Progenitor cell of endocrine pancreas (in vitro differentiated cells): ENCODE measurements at places on chromosomes 1 and 21. TPM values are rescaled to one million over a fixed set of nuclear protein-coding genes. Genes with fewer than 3 reads are reported as not detected.

GRCh38 chr1:75614399-75614756 is 3.5 kb upstream of the SLC44A5 start:
- no peak for DNase-seq

- DNase-seq = no peak
These were observed 111.9 kb downstream of the CACNA1E start for GRCh38 chr1:181595234-181595633.

DNA sequence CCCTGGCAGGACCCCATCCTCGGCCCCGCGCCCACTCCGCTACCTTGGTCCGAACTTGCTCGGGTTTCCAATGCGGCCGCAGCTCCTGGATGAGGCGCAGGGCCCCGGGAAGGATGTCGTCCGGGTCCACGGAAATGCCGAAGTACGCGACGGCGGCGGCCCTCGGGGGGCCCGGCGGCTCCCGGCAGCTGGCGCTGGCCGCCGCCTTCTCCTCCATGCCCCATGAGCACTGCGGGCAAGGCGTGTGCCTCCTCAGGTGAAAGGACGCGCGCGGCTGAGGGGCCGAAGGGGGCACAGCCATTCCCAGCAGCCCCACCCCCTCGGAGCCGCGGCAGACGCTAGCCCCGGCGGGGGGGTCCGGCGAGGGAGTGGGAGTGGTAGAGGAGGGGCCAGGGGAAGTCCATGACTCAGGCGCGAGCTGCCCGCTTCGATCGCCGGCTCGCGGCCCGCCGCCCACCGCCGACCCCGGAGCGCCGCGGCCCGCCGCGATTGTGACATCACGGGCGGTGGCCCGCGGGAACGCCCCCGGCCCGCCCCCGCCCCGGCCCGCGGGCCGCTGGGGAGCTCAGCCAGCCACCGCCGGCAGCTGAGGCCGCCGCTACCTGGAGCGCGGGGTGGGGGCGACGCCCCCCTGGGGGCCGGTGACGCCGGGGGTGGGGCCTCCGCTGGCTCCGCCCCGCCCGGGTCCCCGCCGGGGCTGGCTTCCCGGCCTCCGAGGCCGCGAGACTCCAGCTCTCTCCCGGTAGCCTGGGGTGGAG is at the start of gene ETNK2:
TSS of gene ETNK2 (minus strand) at position 493 of the 758 bp plus-strand sequence. CDS start at position 301, 192 bp downstream.
- DNase-seq = peak; percentile 67

LCE3E gene
- total RNA-seq = not detected in 2 replicates

LEMD1 gene
- 13.9 and 15.2 TPM in 2 replicates for total RNA-seq

MAGI3 gene
- 23.6 and 23.7 TPM in 2 replicates for total RNA-seq
